Activated naive CD4-positive, alpha-beta T cell (primary cell): ENCODE measurements at places on chromosomes 12 and 14.

- DNase-seq = no peak
Observed at GRCh38 chr12:26848156-26848825, 15.3 kb upstream of the ITPR2 start.

DNA sequence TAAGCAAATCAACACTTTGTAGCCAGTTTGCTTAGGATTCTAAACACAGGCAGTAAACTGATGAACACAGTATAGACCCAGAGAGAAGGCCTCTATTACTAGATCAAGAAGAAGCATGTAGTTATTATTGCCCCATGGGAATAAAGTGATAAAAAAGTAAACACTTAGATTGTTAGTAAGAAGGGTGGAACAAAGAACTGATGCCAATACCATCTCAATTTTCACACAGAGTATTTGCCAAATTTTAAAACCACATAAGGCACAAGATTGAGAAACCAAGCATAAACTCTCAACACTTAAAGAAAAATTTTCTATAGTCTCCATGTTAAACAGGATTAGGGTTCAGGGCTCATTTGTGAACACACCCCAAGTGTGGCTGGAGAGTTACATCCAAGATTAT lies 77.0 kb upstream of the SYT1 start:
- DNase-seq = no peak

DNA sequence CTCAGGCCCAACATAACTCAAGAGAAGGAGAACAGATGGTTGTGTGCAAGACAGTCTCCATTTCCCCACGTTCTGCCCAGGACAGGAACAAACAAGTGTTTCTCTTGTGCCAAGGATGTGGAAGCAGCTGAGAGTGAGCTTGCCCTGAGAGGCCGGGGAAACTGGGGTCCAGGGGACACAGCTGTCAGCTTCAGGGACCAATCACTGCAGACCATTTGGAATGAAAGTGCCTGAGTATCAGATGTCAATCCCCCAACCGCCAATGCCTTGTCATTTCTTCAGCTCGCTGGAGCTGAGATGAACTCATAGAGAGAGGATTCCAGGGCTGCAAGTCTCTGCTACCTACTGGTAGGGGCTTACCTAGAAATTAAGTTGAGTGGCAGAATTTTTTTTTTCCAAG lies 71.9 kb upstream of the METAP2 start:
- no peak for DNase-seq

DNA sequence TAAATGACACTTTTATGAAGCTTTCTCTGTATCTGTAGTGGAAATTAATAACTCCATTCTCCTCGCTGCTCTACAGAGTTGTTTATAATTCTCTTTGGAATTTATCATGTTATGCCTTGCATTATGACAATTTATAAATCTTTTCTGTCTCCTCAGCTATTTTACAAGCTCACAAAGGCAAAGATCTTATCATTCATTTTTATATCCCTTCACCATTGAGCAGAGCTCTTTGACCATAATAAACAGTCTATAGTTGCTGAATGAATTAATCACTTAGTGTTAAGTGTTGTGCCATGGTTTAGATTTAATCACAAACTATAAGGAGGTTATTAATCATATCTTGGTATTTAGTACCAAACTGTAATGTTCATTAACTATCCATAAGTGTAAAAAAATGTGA lies 126.4 kb downstream of the NAV3 start:
- no peak for DNase-seq

GRCh38 chr12:102475355-102475754 lies 5.0 kb downstream of the IGF1 start:
- no peak for DNase-seq

GRCh38 chr14:90191585-90191984 lies 64.8 kb upstream of the PSMC1 start:
- no peak for DNase-seq

DNA sequence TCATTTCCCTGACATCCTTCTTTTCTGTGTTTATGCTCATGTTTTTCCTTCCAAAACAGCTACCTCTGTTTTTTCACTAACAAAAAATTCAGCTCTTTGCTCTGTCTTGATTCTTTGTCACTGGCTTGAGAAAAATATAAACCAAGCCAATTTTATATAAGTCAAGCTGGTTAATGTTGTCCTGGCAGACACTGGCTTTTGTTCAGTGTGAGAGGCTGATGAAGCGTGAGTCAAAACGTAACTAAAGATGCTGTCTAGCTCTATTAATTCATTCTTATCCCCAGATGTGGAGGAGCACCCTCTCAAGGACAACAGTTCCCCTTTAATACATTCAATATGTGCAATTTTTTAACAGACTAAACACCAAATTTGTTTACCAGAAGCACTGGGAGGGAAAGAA lies 15.8 kb downstream of the TSPAN8 start:
- no peak for DNase-seq

GRCh38 chr12:121209221-121209620 lies 708 bp upstream of the P2RX4 start:
- DNase-seq = no peak

- DNase-seq = no peak
Observed at GRCh38 chr14:61577506-61577931, 117.8 kb upstream of the HIF1A start.

- DNase-seq = no peak
Observed at GRCh38 chr12:130642856-130643255, 73.2 kb downstream of the RIMBP2 start.

DNA sequence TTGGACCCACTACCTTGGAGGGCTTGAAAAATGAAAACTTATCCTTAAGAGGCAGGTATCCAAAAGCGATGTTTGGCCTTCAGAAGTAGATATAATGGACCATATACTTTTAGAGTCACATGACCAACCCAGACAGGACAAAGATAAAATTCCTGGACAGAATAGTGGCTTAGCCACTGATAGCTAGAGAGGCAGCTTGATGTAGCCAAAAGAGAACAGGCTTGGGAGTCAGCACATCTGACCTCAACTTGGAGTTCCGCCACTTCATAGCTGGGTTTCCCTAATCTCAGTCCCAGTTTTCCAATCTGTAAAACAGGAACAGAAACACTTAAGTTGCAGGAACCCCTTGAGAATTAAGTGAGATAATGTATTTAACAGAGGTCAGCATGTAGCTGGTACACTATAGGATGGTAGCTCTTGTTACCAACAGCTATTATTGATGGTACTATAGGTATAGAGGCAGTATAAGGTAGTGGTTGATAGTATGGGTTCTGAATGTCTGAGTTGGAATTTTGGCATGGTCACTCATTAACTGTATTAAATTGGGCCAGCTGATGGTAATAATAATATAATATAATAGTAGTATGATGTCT lies 63.2 kb upstream of the USP44 start:
- DNase-seq = no peak

GRCh38 chr14:72024043-72024407 lies 91.8 kb downstream of the RGS6 start:
- DNase-seq = no peak

GRCh38 chr12:92216092-92216491 lies 70.4 kb upstream of the BTG1 start:
- no peak for DNase-seq

- no peak for DNase-seq
Observed at GRCh38 chr12:93403988-93404803, 26.5 kb downstream of the NUDT4 start.

- peak; percentile 42 for DNase-seq
Observed at GRCh38 chr14:97709552-97709951, 912.4 kb downstream of the VRK1 start.

GRCh38 chr14:72590577-72590976 lies 303.3 kb downstream of the DPF3 start:
- no peak for DNase-seq

GRCh38 chr12:111418594-111418880 lies 12.8 kb downstream of the SH2B3 start:
- no peak for DNase-seq

DNA sequence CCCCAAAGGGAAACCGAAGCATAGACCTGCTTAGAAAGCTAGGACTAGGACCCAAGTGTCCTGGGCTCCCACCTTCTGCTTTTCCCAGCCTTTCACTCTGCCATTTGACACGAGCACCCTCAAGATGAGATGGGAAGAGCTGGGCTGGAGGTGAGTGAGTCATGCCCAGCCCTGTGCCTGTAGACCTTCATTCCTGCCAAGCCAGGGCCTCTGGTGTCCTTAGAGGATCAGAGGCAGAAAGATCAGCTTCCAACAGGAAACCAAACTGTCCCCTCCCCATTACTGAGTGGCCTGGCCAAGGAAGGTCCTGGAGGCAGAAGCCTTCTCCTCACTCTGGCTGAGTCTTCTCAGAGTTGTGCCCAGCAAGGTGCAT lies 3.5 kb downstream of the TMEM63C start:
- no peak for DNase-seq

DNA sequence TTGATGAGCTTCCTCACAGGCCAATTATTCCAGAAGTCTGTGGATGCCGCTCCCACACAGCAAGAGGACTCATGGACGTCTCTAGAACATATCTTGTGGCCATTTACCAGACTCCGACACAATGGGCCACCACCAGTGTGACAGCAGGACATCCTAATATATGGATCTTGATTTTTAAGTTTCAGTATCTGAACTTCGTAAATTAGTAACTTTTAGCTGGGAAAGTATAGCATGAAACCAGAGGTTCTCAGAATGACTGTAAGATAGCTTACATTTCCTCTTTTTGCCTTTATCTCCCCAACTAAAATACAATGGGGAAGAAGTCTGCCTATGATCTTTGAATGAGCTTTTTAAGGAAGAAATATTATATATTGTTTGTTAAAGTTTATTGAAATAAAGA lies 87.0 kb downstream of the DNAI7 start:
- no peak for DNase-seq

DNA sequence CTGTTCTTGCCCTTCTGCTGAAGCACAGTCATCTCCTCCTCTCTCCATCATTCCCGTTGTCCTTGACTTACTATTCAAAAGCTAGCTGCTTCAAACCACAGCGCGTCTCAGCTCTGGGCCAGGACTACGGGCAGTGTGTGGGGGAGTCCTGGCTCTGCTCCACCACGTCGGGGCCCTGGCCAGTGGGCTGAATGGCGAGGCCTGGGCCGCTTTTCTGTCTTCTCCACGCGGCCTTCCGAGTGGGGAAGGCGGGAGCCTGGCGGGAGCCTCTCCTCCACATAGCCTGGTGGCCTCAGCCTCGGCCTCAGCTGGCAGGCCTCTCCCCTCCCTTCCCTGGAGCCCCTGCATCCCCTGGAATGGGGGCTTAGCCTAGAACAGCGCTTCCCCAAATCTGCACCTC lies 16.5 kb downstream of the ANKRD9 start:
- DNase-seq = no peak

- DNase-seq = no peak
Observed at GRCh38 chr12:113239288-113239771, 18.1 kb downstream of the TPCN1 start.

- no peak for DNase-seq
Observed at GRCh38 chr12:51972422-51972812, 20.9 kb downstream of the ACVR1B start.

DNA sequence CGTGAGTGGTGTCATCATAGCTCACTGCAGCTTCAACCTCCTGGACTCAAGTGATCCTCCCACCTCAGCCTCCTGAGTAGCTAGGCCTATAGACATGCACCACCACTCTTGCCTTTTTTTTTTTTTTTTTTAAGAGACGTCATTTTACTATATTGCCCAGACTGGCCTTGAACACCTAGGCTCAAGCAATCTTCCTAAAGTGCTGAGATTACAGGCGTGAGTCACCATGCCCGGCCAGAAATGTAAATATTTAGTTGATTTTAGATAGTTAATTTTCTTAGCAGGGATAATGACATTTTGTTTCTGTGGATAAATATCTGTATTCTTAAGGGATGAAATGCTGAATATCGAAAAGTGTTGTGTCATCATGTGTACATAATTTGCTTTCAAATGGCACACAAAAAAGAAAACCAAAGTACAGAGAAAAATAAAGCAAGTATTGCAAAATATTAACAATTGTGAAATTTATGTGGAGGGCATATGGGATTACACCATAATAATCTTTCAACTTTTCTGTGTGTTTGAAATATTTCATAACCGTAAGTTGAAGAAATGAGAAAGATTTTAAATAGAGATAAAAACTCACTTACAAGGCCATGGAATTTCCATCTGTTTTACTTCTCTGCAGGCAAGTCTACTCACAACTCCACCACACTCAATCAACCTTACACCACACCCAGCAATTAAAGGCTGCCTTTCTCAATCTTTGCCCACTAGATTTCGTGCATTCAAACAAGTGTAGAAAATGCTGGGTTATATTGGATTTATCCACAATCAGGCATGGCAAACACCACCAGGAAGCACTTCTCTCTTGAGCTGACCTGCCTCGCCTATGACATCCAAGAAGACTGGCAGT lies 93.7 kb downstream of the SPTSSA start:
- no peak for DNase-seq

DNA sequence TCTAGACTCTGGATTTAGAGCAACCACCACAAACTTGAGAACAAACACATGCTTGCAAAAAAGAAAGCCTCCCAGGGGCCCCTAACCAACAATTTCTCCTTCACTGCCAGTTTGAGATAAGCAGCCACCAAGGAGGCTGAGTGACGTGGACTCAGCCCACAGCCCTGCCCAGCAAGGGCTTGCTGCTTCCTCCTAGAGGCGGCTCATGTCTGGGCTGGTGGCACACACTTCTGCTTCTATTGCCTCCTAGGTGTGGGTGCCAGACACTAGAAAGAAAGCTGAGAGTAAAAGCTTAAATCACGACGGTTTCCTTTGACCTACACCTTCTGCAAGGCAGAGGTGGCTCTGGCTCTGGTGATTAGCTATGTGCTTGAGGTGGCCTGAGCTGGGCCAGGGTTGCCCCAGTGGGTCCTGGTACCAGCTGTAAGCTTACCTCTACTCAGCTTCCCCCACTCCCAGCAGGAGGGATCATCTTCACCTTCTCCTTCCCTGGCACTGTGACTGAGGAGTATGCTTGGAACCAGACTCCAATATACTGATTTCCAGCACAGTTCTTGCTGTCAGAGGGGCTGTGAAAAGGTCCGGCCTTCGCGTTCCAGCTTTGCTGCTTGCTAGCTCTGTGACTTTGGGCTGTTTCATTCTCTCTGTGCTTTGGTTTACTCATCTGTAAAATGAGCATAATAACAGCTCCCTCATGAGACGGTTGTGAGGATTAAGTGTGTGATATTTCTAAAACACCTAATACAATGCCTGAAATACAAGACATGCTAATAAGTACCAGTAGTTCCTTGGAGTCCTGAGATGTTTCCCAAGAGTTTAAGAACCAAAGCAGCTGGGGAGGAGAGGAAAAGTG lies 89.7 kb upstream of the PARP11 start:
- peak; percentile 47 for DNase-seq

DNA sequence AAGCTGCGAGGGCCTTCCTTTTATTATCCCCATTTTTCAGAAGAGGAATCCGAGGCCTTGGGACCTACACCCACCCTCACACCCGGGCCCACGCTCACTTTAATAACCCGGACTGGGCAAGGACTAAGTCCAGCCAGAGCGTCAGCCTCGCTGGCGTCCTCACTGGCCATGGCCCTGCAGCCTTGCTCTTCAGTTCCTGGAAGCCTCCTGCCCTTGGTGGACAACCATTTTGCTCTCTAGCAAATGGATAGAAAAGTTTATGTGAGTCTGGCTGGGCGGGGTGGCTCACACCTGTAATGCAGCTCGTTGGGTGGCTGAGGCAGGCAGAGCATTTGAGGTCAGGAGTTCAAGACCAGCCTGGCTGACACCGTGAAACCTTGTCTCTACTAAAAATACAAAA lies 9.8 kb downstream of the RTL1 start:
- DNase-seq = no peak
